CD4-positive, alpha-beta T cell treated with Interleukin-12 subunit alpha and Interleukin-12 subunit beta, for 1 hour (primary cell): ENCODE measurements at places on chromosomes 2 and 18.

DNA sequence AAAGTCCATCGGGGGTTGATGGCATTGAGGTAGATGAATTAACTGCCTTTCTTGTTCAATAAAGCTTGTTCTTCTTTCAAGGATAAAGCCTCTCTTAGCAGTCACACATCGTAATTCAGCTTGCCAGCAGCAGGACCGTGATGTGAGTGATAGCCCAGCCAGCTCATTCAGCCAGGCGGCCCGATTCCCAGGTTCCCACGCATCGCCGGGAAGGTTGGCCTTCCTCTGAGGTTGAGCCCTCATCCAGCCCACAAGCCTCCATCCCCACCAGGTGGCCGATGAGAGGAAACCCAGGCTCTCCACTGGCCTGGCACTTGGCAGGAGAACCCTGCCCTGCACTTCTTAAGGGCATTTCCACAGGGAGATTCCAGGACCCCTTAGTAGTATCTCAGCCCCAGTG, 4.7 kb downstream of the AGAP1 start:
- DNase-seq: no peak

GRCh38 chr2:36516136-36516870, 81.7 kb downstream of the FEZ2 start:
- no peak for DNase-seq

DNA sequence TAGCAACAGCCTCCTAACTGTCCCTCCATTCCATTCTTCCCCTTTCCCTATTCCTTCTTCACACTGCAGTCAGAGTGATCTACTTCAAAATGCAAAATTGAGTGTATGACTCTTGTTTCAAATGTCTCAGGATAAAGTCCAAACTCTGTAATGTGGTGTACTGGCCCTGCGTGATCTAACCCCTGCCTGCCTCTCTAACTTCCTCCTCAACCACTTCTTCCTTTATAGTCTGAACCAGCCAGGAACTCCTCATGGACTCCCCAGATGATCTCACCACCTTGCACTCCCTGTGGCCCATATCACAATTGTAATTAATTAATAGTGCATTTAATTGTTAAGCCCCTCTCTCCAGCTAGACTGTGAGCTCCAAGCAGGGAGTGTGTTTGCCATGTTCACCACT, 3.1 kb upstream of the B3GNT2 start:
- no peak for DNase-seq

GRCh38 chr2:190277234-190278112, 42.2 kb downstream of the HIBCH start:
- DNase-seq: peak; percentile 28

DNA sequence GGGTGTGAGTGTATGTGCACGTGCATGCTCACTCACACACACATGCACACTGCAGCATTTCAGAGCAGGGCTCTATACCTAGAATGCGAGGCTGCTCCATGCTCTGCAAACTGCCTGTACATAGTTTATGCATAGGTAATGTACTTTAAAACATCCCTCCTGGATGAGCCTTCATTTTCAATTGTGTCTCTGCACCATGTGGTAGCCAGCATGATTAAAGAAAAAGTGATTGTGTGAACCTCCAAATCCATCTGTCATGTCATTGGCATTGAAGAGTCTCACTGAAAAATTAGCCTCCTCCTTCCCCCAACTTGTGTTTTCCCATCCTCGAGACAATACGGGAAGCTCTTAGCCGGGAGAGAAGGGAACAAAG, 120.9 kb upstream of the SPATS2L start:
- DNase-seq: no peak

DNA sequence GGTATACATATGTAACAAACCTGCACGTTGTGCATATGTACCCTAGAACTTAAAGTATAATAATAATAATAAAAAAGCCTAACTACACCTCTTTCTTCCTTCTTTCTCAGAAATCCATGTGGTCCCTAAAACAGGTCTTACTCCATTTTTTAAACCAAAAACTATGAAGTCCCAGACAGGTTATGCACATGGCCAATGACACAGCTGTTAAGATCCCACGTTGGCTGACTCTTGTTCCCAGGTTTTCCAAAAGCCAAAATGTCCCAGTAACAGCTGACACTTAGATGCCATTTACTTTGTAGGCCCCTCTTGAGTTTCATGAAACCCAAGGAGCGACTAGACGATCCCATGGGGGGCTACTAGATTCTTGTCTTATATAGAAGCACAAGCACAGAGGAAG, 97.0 kb downstream of the KCNF1 start:
- DNase-seq: no peak

GRCh38 chr2:133317178-133317577, 251.1 kb downstream of the NCKAP5 start:
- no peak for DNase-seq

GRCh38 chr2:201707753-201708152, 9.3 kb upstream of the MPP4 start:
- no peak for DNase-seq

DNA sequence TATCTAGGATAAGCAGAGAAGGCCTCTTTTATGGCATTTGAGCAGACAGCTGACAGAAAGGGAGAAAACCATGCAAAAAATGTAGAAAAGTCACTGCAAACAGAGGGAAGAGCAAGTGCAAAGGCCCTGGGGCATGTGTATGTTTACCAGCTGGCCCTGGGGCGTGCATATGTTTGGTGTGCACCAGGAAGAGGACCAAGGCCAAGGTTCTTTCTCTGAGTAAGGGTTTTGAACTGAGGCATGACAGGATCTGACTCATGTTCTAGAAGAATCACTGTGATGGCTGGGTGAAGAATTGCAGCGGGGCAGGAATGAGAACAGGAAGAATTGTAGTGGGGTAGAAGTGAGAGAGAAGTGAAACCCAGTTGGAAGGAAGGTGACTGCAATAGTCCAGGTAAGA, 69.6 kb downstream of the STEAP3 start:
- no peak for DNase-seq

GRCh38 chr2:100043891-100044255, 98.5 kb downstream of the AFF3 start:
- no peak for DNase-seq

DNA sequence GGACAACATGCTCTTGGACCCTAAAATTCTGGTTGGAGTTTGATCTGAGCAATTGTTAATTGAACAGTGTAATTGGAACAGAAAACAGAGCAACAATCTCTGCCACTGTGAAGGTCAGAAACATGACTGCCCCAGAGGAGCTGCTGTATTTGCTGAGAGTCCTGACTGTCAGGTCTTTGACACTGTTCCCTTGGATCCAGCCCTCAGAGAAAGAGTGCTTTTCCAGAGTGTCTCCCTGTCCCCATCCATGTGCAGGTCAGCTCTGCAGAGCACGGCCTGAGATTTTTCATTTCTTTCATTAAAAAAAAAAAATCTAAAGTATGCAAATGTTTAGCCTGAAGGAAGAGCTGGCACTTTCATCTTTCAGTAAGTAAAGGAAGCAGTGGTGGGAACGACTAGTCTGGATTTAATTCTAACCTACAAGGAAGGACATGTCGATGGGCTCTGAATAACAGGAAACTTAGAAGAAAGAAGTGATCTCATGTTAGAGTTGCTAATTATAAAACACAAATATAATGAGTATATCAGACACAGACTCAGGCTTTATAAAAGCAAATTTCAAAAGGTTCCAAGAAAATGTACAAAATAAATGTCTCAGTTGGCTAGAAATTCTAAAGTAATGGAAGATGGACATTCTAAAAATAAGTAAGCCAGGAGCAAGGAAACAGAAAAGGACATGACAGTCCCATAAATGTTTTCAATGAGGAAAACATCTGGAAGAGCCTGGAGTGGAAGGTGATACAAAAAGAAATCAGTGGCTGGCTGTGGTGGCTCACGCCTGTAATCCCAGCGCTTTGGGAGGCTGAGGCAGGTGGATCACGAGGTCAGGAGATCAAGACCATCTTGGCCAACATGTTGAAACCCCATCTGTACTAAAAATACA, 876.5 kb downstream of the EPHA4 start:
- DNase-seq: no peak

DNA sequence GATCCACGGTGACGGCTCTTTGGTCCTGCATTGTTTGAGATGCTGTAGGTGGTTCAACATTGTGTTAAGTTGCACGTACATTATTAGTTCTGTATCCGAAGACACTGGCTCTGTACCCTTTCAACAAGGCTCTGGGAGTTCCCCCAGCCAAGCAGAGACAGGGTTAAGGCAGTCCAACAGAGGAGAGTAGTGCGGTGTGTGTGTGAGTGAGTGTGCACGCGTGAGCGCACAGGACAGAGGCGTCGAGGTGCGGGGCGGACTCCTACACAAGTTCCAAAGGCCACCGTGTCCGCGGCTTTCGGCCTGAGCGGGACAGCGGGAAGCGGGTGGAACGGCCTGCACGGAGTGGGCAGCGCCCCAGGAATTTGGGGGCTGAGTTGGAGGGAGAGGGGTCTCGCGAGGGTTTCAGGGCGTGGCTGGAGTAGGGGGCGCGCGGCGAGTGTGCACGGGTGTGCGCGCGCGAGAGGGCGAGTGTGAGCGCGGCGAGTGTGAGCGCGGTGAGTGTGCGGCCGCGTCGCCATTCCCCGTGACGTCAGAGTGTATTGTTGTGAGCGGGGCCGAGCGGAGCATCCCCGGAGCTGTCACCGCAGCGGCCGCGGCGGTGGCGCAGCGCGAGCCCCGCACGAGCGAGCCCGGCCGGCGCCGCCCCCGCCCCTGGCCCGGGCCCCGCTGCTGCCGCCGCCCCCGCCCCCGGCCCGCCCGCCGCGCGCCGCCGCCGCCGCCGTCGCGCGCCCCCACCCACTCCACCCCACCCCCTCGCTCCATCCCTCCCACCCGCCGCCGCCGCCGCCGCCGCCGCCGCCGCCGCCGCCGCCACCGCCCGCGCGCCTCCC, at the start of gene ASXL3:
ASXL3 (plus strand) TSS at position 535 of the 833 bp plus-strand sequence. CDS start 413 bp downstream, outside the sequence.
- no peak for DNase-seq

DNA sequence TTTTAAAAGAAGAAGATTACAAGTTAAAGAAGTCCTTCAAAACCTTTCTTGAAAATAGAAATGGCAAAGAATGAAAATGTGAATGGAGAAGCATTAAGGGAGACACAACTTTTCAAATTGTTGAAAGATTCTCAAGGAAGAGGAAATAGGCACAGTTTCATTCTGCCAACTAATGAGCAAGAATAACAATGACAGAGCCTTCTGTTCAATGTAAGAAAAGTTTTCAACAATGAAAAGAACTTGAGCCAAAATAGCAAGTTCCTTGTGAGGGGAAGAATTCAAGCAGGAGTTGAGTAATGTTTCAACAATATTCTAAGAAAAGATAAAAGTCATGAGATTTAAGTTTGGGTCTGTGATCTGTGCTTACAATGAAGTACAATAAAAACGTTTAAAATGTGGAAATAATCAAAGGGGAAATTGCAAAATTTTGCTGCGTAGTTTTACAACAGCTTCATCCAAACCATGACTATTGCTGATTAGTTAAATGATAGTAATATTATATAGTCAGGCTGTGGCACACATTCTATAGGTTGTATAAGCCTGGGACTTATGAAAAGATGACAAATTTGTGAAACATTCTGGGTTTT, 122.6 kb downstream of the METTL4 start:
- DNase-seq: no peak

DNA sequence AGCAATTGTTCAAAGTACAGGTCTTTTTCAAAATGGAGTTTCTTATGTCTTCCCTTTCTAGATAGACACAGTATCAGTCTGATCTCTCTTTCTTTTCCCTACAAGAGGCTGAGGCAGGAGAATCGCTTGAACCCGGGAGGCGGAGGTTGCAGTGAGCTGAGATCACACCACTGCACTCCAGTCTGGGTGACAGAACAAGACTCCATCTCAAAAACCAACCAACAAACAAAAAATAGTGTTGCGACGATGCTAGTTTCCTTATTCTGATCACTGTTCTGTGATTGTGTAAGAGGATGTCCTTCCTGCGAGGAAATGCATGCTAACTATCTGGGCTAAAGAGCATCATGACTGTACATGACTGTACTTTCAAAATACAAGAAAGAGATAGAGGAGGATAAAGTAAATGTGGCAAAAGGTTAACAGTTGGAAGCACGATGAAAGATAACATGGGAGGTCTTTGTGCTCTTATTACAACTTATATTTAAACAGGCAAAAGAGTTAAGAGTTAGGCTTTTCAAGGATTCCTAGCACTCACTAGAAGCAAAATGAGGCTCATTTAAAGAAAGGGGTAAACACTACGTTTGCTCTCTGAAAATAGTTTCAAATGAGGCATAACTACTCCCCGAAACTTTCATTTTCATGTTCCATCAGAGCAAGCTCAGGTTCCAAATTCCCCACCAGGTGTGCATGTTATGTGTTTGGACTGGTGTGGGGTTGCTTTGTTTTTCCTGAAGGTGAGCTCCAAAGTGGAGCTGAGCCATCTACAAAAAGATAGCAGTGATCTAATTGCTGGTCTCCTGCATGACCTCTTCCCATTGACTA, 23.8 kb downstream of the SOWAHC start:
- DNase-seq: no peak

DNA sequence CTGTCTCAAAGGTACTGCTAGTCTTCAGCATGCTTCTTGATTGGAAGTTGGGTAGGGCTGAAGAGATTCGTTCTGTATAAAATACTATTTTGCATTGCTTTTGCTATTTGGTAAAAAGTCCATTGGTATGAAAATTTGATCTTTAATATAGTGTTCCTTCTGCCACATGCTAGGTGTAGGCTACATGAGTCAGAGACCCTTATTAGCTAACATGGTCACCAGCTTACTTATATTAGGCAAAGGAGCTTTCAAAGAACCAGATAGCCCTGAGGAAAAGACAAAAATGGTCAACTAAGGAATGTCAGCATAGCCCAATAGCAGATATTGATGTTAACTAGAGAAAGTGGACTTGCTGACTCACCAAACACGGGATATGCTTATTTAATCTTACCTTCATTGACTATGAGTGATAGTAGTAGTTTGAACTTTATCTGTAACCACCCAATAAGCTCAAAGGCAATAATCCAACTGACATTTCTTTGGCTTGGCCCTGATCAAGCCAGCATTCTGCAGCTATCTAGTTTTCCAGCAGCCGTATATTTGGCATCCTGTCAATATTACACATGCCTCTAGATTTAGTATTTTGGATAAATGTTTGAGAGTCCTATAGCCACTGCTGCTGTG, 110.0 kb downstream of the TPGS2 start:
- DNase-seq: no peak

- no peak for DNase-seq
Observed at GRCh38 chr2:195505701-195506100, 151.3 kb upstream of the SLC39A10 start.

GRCh38 chr18:75200605-75201280, 8.2 kb downstream of the PTGR3 start:
- DNase-seq: no peak

DNA sequence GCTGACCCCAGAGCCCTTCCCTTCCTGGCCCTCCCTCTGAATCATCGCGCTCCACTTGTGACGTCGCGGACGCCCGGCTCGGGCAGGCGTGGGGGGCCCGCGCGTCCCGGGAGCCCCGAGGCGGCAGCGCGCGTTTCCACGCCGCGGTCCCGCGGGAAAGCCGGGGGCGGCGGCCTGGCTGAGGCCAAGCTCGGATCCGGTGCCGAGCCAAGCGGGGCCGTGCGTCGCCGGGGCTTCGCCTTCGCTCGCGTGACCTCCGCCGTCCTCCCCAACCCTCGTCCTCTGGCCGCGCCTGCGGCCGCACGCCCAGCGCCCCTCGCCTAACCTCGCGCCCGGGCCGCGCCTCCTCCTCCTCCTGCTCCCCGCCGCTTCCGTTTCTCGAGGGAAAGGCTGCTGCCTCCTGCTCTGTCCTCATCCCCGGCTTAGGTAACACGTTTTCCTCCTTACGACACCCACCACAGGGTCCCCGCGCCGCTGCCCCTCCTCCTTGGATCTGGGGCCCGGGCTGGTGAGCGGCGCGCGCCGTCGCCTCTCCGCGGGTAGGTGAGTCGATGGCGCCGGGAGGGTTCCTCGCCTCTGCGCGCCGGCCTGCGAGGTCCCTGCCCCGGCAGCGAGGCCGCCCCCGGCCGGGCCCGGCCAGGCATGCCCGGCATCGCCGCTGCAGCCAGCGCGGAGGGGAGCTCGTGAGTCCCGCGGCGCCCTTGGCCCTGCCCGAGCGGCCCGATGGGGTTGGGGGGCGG, at the start of gene INPP1:
INPP1 (plus strand) TSS at position 54 of the 740 bp plus-strand sequence. CDS start 16,514 bp downstream, outside the sequence.
- DNase-seq: peak; percentile 46

GRCh38 chr18:48308027-48308635, 101.1 kb downstream of the ZBTB7C start:
- DNase-seq: no peak
